Lung (tissue), 17 donors: ENCODE measurements at places on chromosomes 11 and 22. TPM values are rescaled to one million over a fixed set of nuclear protein-coding genes. Genes with fewer than 3 reads are reported as not detected.

KREMEN1 gene
- total RNA-seq: 27.5 TPM

MUC15 gene
- 12.1 TPM for total RNA-seq

C11orf97 gene
- total RNA-seq: 14.7 TPM

PKNOX2 gene
- 9.3 TPM for total RNA-seq

DDIAS gene
- total RNA-seq: 2.1 TPM

GGT5 gene
- total RNA-seq: 92.0 TPM

FOLR1 gene
- total RNA-seq: 182 TPM

DNA sequence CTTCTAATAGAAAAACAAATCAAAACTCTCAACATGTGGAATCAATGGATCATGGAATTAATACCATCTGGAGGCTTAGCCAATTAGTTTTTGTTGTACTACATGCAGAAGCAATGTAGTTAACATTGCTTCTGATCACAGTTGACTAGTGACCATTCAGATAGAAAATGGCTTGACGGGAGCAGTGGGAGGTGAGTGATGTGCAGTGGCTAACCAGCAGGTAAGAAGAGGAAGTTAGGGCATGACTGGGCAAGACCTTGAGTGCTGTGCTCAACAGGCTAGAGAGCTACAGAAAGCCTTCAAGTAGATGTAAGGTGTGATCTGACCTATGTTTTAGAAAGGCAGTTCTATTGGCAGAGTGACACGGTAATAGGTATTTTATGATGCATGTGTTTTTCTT lies 60.7 kb upstream of the ALKBH3 start:
- no peak for DNase-seq

- no peak for DNase-seq
Observed at GRCh38 chr11:77569676-77570070, 20.1 kb upstream of the AQP11 start.

GRCh38 chr22:27391092-27391770 lies 410.3 kb downstream of the MN1 start:
- DNase-seq: peak; percentile 43

DNA sequence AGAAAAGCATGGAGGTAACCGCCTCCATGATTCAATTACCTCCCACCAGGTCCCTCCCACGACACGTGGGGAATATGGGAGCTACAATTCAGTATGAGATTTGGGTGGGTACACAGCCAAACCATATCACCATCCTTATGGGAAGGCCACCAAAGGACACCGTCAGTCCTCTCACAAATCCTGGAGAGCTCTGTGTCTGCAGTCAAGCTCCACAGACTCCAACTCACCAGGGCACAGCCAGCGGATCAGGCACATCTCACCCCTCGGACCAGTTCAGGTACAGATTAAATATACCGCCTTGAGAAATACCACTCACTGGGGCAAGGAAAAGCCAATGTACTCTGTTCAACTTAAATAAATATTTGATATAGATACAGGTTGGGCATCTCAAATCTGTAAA lies 100.3 kb downstream of the MICAL3 start:
- no peak for DNase-seq

DNA sequence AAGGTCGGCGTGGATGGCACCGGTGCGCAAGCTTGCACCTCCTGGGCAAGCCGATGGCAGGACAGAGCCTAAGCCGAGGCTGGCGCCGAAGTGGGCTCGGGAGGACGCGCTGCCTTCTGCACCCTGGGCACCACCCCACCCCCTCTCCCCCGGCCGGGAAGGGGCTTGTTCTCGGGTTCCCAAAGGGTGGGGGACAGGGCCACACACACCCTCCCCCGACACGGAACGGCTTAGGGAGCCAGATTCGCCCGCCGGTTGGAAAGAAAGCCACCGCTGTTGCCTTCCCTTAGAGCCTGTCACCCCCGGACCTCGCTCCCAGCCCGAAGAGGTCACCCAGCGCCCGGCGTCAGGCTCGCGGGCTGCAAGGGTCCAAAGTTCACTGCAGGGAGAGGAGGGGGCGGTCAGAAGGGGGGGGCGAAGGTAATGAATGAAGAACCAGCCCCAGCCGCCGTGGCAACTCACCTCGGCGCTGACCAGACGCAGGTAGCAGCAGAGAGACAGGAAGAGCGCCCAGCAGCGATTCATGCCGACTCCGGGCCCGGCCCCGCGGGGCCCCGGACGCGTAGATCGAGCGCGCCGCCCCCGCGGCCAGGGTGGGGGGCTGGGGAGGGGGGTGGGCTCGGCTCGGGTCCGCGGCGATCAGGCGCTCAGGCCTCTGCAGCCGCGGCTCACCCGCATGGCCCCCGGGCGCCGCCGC lies 1.2 kb downstream of the PDGFB start:
- DNase-seq: no peak

GRCh38 chr11:131423688-131424087 lies 53.3 kb downstream of the NTM start:
- peak; percentile 31 for DNase-seq

DNA sequence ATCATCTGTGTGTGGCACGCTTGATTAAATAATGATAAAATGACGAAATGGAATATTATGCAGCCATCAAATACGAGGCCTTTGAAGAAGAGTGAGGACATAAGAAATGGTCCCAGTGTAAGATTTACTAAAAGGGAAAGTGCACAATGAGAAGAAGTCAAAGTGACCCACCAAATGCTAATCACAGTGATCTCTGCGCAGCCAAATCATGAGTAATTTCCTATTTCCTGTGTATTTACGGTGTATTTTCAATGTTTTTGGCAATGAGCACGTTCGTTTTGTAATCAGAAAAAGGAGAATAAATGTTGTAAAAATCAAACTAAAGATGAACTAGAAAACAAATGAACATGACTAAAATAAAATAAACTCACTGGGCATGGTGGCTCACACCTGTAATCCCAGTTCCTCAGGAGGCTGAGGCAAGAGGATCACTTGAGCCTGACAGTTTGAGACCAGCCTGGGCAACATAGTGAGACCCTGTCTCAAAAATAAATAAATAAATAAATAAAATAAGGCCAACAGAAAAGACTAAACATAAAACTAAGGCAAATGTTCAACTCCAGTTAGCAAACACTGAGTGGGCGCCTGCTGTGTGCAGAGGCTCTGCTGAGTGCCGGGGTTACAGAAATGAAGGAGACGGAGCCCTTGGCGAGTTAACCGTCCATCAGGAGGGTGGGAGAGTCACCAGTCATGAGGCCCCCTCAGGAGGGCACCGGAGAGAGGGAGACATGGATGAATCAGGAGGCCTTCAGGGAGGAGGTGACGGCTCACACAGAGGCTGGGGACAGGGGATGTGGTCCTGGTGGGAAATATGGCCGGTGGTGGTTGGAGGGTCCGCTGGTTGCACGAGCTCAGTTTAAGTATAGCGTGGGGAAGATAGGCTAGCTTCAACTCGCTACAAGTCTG lies 26.0 kb upstream of the CBX7 start:
- no peak for DNase-seq

- DNase-seq: peak; percentile 26
Observed at GRCh38 chr11:109422870-109423465, 978 bp downstream of the C11orf87 start.

- DNase-seq: no peak
Observed at GRCh38 chr11:108343714-108344113, 120.8 kb downstream of the ATM start.

GRCh38 chr22:47623763-47624148 lies 861.3 kb downstream of the TBC1D22A start:
- DNase-seq: no peak

DNA sequence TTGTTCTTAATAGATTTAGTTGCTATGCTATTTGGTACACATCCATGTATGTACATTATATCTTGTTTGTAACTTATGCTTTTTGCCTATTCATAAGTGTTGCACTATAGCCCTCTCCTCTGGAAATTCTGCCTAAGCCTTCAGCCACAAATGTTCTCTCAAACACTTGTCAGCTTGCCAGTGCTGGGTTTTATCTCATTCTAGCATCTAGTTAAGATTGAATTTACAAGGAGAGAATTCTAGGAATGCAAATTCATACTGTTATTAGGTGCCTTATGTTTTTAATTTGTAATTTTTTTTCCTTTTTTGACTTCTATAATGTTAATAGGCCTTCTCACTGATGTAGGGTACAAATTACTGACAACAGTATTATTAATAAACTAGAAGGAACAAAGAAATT lies 14.6 kb upstream of the CTSC start:
- DNase-seq: no peak

DNA sequence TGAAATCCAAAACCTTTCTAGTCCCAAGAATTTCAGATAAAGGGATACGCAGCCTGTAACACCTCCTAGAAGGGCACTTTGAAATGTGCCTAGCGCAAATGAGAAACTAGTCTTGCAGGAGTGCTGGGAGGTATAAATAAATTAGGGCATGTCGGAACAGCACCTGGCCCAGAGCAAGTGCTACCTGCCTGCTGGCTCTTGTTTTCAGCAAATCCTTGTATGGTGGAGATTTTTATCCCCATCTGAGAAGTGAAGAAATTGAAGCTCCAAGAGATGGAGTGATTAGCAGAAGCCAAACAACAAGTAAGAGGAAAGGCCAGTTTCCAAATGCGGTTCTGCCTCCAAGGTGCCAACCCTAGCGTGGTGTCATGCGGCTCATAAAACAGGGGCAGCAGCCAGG lies 36.7 kb upstream of the TFIP11 start:
- DNase-seq: no peak

GRCh38 chr11:65537296-65537597 lies 12.4 kb downstream of the SCYL1 start:
- no peak for DNase-seq

GRCh38 chr11:103844327-103845215 lies 191.9 kb upstream of the DDI1 start:
- DNase-seq: no peak

DNA sequence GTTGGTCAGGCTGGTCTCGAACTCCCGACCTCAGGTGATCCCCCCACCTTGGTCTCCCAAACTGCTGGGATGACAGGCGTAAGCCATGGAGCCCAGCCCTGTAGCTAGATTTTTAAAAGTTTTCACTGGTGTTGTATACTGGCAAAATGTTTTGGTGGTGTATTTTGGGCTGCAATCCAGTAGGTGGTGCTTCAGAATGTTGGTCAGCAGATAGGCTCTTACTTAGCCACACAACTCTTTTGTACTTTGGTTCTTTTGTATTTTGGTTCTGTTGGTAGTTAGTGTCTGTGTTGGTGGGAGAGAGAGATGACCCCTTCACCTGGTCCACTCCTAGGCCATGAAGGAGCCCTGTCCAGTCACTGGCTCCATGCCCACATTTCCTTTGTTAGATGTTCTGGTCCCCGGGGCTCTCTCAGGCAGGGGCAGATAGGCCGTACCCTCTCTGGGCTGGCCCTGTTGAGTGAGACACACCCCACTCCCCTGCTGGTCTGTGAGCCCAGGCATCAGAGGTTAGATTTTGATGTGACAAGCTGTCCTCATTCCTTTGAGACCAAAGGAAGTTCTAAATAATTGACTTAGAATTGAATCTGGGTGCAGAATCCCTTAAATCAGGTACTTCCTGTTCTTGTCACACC lies 123.8 kb downstream of the DDX10 start:
- peak; percentile 29 for DNase-seq

DNA sequence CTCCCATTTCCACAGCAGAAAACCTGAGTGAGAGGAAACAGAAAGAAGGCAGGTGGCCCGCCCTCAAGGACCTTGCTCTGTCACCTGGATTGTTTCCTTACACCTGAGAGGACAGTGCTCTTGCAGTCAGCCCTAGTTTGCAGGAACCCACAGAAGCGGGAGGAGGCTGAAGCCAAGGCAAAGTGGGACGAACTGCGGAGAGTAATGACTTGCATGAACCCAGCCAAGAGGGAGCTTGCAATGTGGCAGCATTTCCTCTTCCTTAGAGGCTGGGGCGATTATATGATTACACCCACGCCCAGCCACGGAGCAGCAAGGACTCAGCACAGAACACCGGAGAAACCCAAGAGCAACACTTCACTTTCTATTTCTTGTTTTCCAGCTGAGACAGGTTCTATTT lies 102.6 kb downstream of the SPON1 start:
- no peak for DNase-seq

DNA sequence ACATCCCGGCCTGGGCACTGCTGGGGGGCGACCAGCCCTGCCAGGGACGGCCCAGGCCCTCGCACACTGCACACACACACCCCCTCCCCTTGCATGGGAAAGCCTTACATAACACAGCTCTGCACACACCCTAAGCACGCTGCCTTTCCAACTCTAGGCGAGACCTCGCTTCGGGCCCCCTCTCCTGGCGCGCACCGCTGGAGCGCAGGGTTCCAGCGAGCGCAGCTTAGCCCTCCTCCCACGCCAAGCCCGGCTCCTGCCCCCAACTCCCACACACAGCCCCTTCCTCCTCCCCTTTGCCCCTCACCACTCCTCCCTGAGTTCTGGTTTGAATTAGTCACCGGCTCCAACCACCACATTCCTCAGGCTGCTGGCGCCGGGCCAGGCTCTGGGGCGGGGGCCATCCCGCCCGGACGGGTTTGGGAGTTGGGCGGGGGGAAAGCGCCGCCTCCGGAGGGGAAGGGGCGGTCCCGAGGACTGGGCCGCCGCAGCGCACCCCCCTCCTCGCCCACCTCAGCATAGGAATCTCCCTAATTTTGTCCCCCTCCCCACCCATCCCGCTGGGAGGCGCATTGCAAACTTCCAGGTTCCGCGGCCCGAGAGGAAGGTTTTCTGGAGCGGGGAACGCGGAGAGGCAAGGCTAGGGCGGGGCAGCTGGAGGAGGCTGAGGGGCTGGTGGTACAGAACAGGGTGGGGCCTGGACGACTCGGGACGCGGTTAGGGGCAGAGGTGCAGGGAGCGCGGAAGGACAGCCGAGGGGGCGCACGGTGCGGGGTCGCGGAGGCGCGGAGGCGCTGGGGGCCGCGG lies 966 bp downstream of the AHNAK start:
- DNase-seq: peak; percentile 97

DNA sequence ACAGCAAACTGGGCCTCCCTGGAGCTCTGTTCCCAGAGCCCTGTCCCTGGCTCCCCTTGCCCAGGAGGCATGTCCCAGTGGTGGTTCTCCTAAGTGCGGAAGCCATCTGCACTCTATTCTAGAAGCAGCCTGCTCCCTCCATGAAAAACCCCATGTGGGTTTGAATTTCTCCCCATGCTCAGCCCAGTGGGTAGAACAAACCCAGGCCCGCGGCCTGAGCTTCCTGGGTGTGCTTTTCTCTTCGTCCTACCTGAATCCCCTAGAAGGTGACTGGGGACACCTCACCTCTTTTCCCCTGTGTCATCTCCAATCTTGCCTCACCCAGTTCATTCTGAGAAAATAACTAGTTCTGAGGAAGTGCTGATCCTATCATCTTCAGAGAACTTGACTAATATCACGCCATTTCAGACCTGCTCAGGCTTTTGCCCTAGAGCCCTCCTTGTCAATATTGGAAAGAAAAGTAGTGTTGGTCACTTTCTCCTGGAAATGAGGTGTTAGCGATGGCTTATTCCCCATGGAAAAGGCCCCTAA lies 15.9 kb downstream of the IL10RA start:
- no peak for DNase-seq

GRCh38 chr22:25021976-25022711 lies 69.6 kb downstream of the KIAA1671 start:
- DNase-seq: no peak
